Activated naive CD4-positive, alpha-beta T cell treated with anti-CD3 and anti-CD28 coated beads, Interleukin-2, amount 50 U/mL, for 16 hours (primary cell): ENCODE measurements at places on chromosomes 4 and X.

- DNase-seq, result no peak
These were observed 327.4 kb downstream of the KCTD8 start for GRCh38 chr4:44121210-44121609.

DNA sequence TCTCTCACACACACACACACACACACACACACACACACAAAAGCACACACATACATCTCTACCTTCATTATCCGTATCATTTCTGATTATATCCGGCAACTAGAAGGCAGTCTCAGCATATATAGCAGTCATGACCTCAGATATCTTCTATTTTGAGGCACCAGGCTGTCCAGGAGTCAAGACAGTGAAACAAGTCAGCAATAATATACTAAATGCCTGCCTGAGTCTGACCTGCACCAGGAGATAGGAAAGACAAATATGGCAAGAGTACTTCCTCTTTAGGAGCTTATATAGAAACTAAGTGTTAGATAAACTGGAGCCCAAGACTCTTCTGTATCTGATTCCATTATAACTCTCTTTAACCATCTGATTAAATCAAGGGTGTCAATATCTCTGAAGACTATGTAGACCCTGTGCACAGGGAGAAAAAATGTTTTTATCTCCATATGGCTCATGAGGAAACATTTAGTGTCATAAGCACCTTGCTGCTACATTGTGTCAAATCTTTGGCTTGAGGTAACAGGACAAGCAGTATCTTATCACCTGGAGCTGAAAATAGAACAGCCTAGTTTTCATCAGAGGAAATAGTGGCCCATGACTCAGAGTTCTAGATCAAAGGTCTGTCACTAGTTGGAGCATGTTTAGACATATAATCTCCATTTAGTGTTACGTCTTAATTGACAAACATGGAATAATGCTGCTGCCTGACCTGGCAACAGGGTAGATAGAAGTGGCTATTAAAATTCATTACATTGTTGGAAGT is 27.0 kb upstream of the FAM47B start:
- DNase-seq, result no peak

- no peak for DNase-seq
These were observed 49.8 kb upstream of the HSD17B10 start for GRCh38 chrX:53483838-53484405.

GRCh38 chrX:69289046-69289792 is 124.0 kb upstream of the PJA1 start:
- DNase-seq, result no peak

DNA sequence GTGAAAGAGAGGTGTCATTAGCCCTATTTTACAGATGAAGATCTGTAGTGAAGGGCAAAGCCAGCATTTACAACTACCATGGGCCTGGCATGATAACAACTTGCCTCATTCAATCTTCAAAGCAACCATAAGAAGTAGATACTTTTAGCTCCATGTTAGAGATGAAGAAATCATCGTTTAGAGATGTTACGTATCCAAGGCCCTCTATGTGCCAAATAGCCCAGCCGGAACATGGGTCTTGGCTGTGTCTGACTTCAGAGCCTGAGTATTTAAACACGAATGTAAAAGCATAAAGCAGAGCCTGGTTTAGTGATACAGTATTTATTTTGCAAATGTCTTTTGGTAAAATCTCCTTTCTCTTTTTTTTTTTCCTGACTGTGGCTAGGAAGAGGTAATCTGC is 197.1 kb downstream of the RASL11B start:
- DNase-seq, result no peak

- DNase-seq, result no peak
These were observed 119.8 kb downstream of the AMELX start for GRCh38 chrX:11412715-11413623.

- DNase-seq, result no peak
These were observed 1999.1 kb upstream of the ADGRL3 start for GRCh38 chr4:59200992-59201391.
